ENCODE measurements at places on chromosomes 7 and 10.

GRCh38 chr7:54969208-54969967 is 49.4 kb upstream of the EGFR start:
- DNase-seq, result no peak

DNA sequence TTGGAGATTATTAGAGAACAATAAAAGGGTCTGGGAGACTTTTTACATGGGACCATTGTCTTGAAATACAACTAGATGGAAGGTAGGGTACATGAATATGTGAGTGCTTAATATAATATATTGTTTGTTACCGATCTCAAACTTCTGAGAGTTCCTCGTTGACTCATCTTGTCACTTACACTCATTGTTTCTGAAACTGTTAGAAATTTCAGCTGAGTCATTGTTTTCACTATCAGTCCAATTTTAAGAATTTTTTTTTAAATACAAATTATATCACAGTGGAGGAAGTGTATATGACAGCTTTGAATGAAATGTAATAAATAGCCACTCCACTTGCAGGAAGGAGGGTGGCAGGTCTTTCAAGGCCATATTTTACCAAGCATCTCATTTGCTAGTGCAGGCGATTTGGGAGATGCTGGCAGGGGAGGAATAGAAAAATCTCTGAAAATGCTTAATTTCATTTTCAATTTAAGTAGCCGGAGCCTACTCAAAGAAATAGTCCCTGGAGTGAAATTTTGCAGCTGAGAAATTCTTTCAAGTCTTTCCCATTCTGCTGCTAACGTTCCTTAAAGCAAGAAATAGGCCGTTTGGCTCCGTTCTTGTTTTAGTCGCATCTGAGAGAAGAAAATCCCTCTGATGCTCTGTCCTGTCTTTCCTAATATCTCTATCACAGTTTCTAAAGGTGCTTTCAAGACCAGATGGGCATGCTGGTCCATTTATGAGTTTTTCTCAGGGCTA is 1404.2 kb upstream of the CELF2 start:
- DNase-seq, result no peak

DNA sequence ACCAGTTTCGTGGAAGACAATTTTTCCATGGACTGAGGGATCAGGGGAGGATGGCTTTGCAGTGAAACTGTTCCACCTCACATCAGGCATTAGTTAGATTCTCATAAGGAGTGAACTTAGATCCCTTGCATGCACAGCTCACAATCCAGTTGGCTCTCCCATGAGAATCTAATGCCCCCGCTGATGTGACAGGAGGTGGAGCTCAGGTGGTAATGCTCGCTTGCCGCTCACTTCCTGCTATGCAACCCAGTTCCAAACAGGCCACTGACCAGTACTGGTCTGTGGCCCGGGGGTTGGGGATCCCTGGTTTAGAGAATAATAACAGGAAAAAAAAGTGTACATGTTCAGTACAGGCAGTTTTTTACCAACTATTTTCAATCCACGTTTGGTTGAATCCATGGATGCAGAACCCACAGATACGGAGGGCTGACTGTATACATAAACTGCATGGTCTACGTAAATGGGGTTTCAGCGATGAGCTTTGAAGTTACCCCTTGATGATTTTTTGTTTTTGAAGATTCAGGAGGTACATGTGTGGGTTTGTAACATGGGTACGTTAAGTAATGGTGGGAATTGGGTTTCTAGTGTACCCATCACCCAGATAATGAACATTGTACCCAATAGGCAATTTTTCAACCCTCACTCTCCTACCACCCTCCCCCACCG is 24.5 kb downstream of the OGDH start:
- DNase-seq, result no peak

DNA sequence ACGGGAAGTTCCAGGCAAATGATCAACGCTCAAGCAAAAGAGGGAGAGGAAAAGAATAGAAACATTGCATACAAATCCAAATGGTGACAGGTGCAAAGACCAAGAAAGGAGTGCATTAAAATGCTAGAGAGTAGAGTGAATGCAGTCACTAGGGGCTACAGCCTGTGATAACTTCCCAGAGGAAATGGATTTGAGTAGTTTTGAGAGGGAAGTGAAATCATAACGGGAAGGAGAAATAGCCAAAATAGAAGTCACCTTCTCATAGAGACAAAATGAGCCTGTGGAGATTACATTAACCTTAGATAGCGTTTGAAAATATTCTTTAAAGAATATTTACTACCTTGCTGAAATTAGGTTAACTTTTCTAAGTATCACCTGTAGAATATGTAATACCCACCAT is 26.5 kb downstream of the NUP42 start:
- no peak for DNase-seq

DNA sequence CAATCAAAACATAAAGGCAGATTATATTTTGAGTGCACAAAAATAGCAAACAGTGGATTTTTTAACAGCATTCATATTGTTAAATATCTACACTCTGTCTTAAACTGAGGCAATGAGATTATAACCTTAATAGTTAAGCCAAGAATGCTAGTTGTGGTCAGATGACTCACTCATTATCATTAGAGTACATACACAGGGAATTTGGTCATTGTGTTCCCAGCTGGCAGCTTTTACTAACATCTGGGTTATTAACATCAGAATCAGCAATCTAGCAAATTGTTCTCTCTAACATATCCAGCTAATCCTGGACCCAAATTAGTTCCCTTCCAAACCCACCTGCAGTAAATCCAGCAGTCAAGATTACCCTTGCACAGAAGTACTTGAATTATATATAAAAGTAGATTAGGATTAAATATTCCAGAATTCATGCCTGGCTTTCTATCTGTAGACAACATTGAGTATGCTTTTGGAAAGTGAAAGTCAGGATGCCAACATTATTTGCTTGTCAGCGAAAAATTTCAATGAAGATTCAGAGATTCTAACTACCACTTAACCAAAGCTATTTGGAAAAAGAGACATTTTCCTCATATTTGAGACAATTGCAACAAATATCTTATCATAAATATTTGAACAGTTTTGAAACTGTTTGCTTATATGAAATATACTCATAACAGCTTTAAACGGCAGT is 1035.6 kb upstream of the PHF14 start:
- no peak for DNase-seq

- DNase-seq, result no peak
Observed at GRCh38 chr7:66583490-66584110, 45.1 kb upstream of the KCTD7 start.

GRCh38 chr7:82674268-82674667 is 230.7 kb upstream of the CACNA2D1 start:
- no peak for DNase-seq

DNA sequence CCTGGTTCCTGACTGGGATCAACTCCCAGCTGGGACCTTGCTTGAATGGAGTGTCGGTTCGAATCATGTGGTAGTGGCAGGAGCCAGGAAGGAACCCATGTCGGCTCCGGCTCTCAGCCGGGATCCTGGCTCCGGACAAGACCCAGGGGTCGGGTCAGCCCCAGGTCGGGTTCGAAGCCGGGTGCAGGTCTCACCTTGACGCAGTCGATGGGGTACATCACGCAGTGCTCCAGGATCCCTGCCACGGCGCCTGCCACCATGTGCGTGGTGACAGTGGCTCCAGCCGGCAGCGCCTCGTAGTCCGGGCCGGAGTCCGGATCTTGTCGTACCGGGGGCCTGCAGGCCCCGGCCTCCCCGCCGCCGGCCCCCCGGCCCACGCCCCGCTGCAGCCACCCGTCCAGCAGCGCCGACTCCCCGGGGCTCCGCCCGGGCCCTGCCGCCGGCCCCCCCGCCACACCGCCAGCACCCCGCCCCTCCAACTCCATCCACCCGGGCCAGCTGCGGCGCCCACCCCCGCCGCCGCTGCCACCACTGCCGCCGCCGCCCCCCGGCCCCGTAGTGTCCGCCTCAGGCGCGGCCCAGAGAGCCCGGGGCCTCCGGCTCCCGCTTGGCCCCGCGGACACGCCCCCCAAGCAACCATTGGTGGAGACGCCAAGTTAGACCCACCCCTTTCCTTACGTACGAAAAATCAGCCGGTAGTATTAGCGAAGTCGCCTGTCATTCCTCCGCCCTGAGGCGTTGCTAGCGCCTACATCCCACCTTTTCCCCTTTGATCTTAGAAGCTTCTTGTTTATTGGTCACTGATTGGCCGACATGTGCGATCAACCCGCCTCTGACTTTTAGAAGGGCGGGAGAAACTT is at the start of gene SLC25A28:
SLC25A28 (minus strand) TSS at position 589 of the 860 bp plus-strand sequence; CDS start at position 485, 104 bp downstream.
- DNase-seq, result peak; percentile 84

- DNase-seq, result no peak
Observed at GRCh38 chr7:80493121-80493849, 18.6 kb downstream of the GNAT3 start.

DNA sequence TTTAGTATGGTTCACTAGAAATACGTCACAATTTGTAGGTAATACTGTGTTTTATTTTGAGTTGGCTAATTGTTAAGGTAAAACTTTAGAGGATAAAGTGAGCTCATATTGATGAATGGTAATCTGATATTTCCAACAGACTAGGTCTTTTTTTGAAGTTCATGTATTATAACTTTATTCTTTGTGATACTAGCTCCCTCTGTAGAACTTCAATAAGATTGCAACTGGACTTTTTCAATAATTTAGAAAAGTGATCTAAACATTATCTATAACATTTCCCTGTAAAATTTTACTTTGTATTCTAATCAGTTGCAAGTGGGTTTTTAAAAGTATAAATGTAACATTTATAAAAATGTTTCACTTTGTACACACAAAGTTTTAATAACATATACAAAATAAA is 83.5 kb downstream of the ADK start:
- no peak for DNase-seq

GRCh38 chr7:88450874-88451273 is 144.2 kb upstream of the STEAP4 start:
- DNase-seq, result no peak

DNA sequence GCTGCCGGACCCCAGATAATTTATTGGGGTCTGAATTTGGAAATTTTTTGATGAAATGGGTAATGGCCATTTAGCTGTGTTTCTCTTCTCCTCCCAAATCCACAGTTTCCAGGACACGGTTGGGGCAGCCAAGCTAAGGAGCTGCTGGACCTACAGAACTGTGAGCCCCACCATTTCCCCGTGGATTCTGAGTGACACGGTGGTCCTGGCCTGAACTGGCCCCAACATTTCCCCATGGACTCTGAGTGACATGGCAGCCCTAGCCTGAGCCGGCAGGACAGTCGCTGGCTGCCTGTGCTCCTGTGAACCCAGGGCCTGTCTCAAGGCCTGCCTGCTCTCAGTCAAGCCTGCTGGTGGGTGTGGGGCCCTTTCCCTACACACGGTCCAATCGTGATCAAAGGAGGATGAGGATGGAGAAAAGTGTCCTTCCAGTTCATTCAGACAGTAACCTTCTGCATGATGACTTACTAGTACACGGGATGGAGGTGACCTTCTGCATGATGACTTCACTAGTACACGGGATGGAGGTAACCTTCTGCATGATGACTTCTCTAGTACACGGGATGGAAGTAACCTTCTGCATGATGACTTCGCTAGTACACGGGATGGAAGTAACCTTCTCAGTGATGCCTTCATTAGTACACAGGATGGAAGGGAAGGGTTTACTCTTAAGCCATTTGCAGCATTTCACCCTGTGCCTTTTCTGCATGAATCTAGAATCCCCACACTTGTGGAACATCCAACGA is 359.9 kb downstream of the GLRX3 start:
- DNase-seq, result no peak

DNA sequence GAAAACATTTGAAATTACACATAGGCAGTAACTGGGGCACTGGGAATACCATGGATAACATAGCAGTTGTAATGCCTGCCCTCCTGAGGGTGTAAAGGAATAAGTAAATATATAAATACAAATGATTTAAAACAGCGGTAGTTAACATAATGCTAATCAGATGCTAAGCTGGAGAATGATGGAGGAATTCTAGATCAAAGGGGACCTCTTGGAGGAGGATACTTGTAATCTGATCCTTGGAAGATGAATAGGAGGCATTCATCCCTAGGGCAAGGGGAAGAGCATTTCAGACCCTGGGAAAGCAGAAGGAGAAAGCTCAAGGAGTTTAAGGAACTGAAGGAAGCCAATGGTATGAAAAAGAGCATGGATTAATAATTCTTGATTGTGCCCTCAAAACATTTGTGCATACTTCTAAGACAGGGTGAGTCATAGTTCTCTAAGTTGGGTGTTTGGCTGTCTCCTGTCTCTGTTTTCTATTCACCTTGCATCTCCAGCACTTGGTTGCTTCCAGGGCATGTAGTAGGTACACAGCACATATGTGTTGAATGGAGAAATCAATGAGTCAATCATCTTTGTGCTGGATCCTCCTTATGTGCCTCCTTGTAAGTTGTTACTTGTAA is 54.8 kb upstream of the PLPP4 start:
- DNase-seq, result no peak

- no peak for DNase-seq
Observed at GRCh38 chr10:53256623-53257022, 484.0 kb upstream of the MBL2 start.

- DNase-seq, result no peak
Observed at GRCh38 chr7:94183289-94183749, 179.2 kb upstream of the BET1 start.

- DNase-seq, result no peak
Observed at GRCh38 chr10:1412531-1413189, 324.7 kb downstream of the ADARB2 start.

GRCh38 chr7:102464577-102465280 is at the start of the genes ALKBH4 and LRWD1:
TSS of gene ALKBH4 (minus strand) at chr7:102464863. CDS start at chr7:102464836, 27 bp downstream.
TSS of gene LRWD1 (plus strand) at chr7:102464984. CDS start at chr7:102465081, 97 bp downstream.
- DNase-seq, result peak; percentile 96

DNA sequence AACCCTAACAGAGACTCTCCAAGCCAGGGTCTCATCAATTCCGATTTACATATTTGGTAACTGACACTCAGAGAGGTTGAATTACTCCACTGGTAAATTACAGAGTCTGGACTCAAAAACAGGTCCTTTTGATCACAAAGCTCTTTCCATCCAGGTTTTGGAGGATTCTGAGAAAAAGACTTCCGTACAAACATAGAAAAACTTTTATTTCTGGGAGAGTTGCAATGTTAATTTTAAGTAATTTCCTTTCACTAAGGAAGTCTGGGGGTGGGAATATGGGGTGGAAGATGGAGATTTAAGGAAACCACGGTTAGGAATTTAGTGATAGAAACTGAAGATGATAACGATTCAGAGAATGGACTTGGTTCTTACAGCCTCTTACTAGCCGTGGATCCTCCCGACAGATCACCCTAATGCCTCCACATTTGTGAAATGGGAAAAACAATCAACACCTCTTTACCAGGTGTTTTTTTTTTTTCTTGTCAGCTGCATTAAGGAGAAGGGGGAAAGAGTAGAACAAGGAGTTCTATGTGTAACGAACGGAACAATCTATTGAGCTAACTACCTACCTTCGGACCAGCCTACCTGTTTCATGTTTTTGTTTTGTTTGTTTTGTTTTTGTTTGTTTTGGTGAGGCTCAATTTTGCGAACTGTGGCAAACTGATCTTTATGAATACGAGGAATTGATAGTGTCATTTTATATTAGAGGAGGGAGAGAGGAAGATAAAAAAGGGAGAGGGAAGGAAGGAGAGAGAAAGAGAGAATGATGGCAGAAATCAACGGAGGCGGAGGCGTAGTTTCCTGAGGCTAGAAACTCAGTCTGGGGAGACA is 1.7 kb upstream of the RBM20 start:
- no peak for DNase-seq

DNA sequence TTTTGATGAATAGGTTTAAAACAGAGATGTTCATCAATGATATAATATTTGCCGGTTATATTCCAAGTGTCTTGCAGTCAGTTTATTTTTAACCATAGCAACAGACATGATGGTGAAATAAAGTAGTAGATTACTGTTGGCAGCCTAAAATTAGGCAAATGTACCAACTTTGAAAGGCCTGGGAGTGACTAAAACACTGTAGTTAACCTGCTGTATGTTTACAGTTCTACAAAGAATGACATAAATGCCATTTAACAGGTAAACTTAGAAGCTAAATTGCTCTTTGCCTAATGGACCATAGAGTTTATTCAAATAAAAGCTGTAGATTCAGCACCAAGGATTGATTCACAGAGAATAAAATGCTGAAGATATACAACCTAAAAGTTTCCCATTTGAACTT is 64.1 kb downstream of the PHTF2 start:
- no peak for DNase-seq

Measured in activated B cell treated with CpG ODN at 0.5 μM for 24 hours (primary cell).